Body of pancreas (tissue), 4 donors: ENCODE measurements at places on chromosomes 7 and 10.

- DNase-seq = no peak
Measured at GRCh38 chr10:48574322-48574796, 30.5 kb downstream of the ARHGAP22 start.

DNA sequence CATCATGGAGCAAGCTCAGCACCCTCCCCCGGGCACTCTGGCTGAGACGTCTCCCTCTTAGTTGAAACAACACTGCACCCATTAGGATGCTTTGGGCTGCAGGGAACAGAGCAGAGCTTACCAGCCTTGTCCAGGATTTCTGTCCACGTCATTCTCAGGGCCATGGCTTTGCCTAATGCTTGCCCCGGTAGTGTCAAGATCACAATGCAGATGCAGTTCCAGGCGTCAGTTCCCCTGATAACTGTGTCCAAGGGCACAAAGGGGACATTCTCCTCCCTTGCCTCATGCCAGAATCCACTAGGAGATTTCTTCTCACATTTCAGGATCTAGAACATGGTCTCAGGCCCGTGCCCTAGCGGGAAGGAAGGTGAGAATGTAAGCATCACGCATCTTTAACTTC, 17.2 kb upstream of the GRB10 start:
- DNase-seq = no peak

- no peak for DNase-seq
Measured at GRCh38 chr7:150400008-150400787, 21.1 kb downstream of the ZNF775 start.

DNA sequence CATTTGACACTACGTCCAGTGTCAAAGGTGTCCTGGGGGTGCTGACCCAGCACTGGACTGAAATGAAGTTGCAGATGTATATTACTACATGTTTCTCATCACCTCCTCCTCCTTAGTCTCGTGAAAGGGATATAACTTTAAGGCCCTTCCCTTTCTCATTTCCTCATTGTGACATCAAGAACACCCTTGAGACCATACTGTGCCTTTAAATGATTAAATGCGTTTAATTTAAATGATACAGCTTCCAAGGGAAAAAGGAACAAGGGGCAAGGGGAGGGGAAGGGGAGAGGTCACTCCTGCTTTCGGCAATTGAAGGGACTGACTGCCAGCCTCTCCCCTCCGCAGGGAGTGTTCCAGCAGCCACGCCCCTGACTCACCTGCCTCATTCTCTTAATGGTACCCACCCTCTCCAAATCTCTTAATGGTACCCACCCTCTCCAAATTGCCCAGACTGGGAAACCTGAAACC, 80.5 kb upstream of the KMT2E start:
- DNase-seq = no peak

- DNase-seq = no peak
Measured at GRCh38 chr10:72649291-72649690, 23.4 kb upstream of the MICU1 start.

DNA sequence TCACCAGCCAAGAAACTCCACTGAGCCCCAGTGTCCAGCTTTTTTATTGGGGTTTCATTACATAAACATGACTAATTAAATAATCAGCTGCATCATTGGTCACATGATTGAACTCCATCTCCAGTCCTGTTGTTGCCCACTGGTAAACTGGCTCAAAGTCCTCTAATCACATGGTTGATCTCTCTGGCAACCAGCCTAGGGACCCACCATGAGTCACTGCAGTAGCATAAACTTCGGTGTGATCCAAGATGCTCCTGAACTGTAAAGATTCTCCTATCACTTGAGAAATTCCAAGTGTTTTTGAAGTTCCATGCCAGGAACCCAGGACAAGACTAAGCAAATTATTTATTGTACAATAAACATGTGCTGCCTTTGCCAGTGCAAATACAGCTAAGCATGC, 130.4 kb upstream of the AUTS2 start:
- DNase-seq = no peak

GRCh38 chr10:120069700-120070099, 177.2 kb downstream of the SEC23IP start:
- DNase-seq = no peak

DNA sequence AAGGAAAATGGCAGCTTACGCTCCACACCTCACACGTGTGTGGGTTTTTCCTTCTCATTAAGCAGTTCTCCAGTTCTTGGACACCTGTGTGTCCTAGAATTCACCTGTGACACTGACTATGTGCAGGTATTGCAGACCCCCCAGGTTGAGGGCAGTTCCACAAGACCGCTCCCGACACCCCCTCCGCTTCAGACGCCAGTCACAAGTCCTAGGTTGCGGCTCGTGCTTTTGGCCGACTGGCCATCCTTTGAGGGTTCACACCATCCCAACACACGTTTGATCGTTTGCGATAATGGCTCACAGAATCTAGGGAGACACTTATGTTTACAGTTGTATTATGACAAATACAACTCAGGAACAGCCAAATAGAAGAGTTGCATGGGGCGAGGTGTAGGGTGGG, 44.5 kb downstream of the CAMK1D start:
- no peak for DNase-seq

DNA sequence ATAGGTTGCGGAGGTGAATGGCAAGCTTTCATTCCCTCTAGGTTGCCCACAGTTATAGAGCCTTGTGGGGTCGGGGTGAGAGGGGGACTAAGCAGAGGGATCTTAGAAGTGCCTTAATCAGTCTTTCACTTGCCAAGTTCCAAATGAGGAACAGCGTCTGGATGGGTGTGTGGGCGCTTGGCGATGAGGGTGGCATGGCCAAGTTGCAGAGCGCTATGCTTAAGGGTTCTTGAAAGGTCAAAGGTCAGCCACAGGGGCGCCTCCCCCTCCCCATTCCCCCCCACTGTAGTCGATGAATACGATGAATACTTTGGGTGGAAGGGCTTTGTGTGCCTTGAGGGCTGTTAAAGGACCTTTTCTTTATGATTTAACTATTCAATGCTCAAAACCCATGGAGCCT, 185.0 kb downstream of the TCF7L2 start:
- no peak for DNase-seq

- no peak for DNase-seq
Measured at GRCh38 chr10:101710059-101710695, 15.2 kb upstream of the FBXW4 start.

DNA sequence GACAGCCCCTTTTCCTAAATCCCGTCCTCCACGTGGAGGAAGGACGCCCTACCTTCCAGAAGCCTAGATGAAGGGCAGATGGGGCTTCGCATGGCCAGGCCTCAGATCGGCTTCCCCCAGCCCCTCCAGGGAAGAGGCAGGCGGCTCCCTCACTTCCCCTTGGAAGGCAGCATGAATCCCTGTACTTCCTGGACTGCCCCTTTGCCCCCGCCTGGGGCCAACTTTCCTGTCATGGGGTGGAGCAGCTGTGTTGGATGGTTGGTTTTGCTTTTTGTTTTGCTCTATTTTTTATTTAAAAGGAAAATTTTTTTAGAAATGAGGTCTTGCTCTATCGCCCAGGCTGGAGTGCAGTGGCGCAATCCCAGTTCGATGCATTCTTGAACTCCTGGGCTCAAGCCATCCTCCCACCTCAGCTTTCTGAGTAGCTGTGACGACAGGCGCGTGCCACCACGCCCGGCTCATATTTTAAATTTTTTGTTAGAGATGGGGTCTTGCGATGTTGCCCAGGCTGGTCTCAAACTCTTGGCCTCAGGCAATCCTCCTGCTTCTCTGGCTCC, 27.2 kb downstream of the GTF2IRD1 start:
- peak; percentile 62 for DNase-seq

DNA sequence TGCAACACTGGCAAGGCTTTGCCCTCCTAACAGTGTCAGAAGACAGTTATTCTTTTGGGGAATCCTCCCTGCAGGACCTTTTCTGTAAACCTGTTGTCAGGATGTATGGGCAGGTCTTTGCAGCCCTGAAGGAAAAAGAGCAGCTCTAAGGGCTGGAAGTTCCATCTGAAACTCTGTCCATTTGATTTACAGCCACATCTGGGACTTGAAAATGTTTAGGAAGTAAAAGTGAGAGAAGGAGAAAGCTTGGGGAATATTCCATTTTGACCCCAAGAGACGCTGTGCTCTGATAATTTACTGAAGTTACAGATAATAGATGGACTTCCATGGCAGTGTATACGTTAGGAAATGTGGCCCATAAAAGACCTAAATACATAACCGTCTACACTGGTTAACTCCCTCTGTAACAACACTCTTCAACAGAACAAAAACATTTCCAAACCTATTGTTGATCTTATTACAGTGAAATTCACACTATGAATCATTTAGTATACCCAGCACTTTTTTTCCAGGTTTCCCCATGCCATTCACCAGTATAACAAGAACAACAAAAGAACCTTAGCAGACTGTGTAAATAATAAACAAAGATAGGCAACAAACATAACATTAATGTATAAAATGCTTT, 89.1 kb downstream of the KIAA1549 start:
- no peak for DNase-seq

DNA sequence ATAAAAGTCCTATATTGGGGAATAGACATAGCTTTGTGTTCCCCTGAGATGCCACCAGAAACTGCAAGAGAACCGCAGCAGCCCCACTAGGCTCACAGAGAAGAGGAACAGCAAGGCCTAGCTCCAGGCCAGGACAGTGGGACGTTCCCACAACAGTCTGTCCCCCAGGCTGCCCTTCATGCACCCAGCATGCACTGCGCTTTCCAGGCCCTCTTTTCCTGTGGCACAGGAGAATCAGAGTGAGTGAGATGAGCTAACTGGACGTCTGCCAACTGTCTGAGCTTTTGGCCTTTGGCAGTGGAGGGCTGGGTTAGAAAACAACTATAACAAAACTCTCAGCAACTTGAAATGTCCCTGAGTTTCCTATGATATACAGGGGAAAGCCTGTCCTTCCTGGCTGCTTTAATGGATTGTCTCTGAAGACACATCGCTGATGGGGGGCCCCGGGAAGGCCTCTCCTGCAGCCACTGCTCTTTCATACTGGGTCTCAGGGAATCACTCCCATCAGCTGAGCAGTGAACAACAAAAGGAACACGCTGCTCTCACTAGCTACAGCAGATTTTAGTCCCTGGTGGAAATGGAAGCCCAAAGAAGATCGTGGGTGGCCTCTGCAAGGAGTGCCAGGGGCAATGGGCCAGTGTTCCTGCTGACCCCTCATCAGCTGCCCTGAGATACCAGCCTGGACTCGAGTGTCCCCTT, 53.5 kb downstream of the PODXL start:
- no peak for DNase-seq

DNA sequence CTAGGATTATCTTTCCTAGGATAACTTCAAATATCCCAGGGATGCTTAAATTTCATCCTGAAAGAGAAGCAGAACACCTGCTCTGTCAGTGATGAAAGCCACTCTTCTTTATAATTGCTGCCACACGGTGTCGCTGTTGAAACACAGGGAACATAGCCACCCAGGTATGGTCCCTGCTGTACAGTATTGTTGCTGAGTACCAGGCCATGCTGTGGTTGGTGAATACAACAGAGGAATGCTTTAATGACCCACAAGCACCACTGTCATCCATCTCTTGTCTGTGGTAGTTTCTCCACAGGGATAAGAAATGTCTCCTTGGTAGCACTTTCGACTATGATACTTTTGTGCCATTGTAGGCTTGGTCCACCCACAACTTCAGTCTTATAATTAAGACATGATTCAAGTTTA, 70.6 kb upstream of the STARD3NL start:
- DNase-seq = peak; percentile 79

- DNase-seq = no peak
Measured at GRCh38 chr7:103685646-103686045, 239.6 kb upstream of the SLC26A5 start.

DNA sequence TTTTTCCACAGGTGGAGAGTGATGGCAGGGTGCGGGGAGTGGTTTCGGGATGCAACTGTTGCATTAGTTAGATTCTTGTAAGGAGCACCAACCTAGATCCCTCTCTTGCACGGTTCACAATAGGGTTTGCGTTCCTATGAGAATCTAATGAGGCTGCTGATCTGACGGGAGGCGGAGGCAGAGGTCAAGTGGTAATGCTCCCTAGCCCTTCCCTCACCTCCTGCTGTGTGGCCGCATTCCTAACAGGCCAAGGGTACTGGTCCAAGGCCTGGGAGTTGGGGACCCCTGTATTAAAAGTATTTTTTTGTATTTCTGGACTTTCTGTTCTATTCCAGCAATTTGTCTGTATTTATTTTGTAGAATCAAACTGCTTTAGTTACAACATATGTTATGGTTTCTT, 7.2 kb downstream of the CBLL1 start:
- no peak for DNase-seq

GRCh38 chr10:46524472-46525176, 31.8 kb downstream of the GPRIN2 start:
- no peak for DNase-seq
